ENCODE measurements at places on chromosomes 4 and X. TPM values are rescaled to one million over a fixed set of nuclear protein-coding genes. Genes with fewer than 3 reads are reported as not detected.

The CLDN34 gene
- total RNA-seq: not detected

The HMGN5 gene
- 8.7 TPM for total RNA-seq

The STARD8 gene
- 10.2 TPM for total RNA-seq

The IGFBP7 gene
- 290 TPM for total RNA-seq

The ARHGEF38 gene
- total RNA-seq: 0.55 TPM

The F8A2 gene
- total RNA-seq: not detected

The EMCN gene
- total RNA-seq: 29.1 TPM

The SMIM31 gene
- total RNA-seq: 0.11 TPM

The LRRC66 gene
- total RNA-seq: 0.66 TPM

The ETDA gene
- total RNA-seq: not detected

The GCNA gene
- 5.6 TPM for total RNA-seq

The PCDH11X gene
- 23.6 TPM for total RNA-seq

The UGT2A1 gene
- not detected for total RNA-seq

The S100G gene
- total RNA-seq: not detected

The HMX1 gene
- total RNA-seq: 63.0 TPM

The POLN gene
- 4.8 TPM for total RNA-seq

The EIF1AX gene
- total RNA-seq: 85.7 TPM

The CT45A2 gene
- total RNA-seq: not detected

The DUX4 gene
- total RNA-seq: not detected

The NMU gene
- 1.7 TPM for total RNA-seq

The CYTL1 gene
- 12.9 TPM for total RNA-seq

The RIBC1 gene
- 1.8 TPM for total RNA-seq

The DOCK11 gene
- total RNA-seq: 21.0 TPM

The EGFL6 gene
- 75.3 TPM for total RNA-seq

The CPZ gene
- 59.4 TPM for total RNA-seq

The GSTCD gene
- total RNA-seq: 38.1 TPM

The ADH1C gene
- 1.3 TPM for total RNA-seq

The NHS gene
- 17.2 TPM for total RNA-seq

The WAS gene
- total RNA-seq: 3.5 TPM

The EPHA5 gene
- total RNA-seq: 34.1 TPM

The XAGE2 gene
- total RNA-seq: not detected

The IBSP gene
- total RNA-seq: not detected

The PRDM8 gene
- 50.3 TPM for total RNA-seq

The SHROOM4 gene
- 10.0 TPM for total RNA-seq

The MAP3K15 gene
- 0.49 TPM for total RNA-seq

The RXFP1 gene
- 0.71 TPM for total RNA-seq

The CT47B1 gene
- total RNA-seq: not detected

The USP27X gene
- total RNA-seq: 6.5 TPM

The GAB3 gene
- 4.3 TPM for total RNA-seq

The VCX2 gene
- not detected for total RNA-seq

The TMEM192 gene
- 20.9 TPM for total RNA-seq

The FAAH2 gene
- 3.1 TPM for total RNA-seq

The DAPP1 gene
- 3.1 TPM for total RNA-seq

The TMEM150C gene
- total RNA-seq: 24.6 TPM

The BANK1 gene
- total RNA-seq: 0.77 TPM

The AVPR2 gene
- 0.99 TPM for total RNA-seq

The MAGEA4 gene
- not detected for total RNA-seq

The TCEAL2 gene
- 13.2 TPM for total RNA-seq

The PRR32 gene
- 0.60 TPM for total RNA-seq

The GAGE13 gene
- total RNA-seq: not detected

The HTT gene
- 82.3 TPM for total RNA-seq

The ITM2A gene
- total RNA-seq: 104 TPM
